ENCODE measurements at places on chromosomes 7 and 10. TPM values are rescaled to one million over a fixed set of nuclear protein-coding genes. Genes with fewer than 3 reads are reported as not detected.

Gene NCF1
- total RNA-seq = not detected

Gene AQP1
- 1.0 TPM for total RNA-seq

Gene COMMD3
- 47.7 TPM for total RNA-seq

Gene LGI1
- total RNA-seq = not detected

Gene MEIG1
- not detected for total RNA-seq

Gene SPDYE9
- total RNA-seq = not detected

Gene PSTK
- total RNA-seq = 9.0 TPM

Gene AKR1C8
- total RNA-seq = not detected

All from Daoy (cell line).